ENCODE measurements at places on chromosomes 4 and X.

GRCh38 chr4:14241574-14241973, 614.0 kb upstream of the BOD1L1 start:
- no peak for DNase-seq

DNA sequence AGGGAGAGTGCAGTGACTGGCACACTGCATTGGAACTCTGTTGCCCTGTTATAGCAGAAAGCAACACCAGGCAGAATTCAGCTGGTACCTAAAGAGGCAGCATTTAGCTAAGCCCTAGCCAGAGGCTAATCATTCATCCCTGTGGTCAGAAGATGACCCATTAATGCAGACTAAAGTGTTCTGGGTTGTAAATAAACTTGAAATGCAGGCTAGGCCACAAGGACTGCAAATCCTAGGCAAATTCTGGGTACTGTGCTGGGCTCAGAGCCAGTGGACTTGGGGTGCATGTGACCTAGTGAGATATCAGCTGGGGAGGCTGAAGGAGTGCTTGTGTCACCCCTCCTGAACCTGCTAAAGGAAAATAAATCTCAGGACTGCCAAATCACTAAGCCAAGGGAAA, 91.2 kb downstream of the LPAR4 start:
- DNase-seq: no peak

DNA sequence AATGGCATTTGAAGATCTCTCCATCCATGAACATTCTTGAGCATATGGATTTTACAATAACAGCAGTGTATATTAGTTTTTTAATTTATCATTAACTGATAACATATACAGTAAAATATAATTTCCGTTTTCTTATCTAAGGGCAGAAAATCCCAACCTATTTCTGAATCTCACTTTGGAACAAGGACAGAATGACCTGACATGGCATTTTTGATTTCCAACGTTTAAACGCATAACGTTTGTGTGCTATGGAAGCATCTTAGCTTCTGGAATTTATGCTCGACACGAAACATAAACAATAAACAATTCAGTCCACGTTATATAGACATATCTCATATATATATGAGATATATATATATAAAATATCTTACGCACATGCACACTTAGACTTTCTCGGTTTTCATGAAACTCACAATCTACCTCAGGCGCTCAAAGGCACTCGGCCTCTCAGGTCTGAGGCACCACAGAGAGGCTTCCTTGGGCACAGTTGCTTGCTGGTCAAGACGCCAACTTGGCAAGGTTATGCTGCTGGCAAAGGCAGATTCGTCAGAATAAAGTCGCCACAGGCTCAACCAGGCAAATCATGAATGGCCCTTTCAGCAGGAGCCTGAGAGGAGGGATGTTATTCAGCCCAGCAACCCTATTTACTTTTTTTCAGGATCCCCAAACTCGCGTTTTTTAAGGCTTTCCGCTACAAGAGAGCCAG, 1.0 kb upstream of the UGT8 start:
- DNase-seq: no peak

- no peak for DNase-seq
Observed at GRCh38 chr4:16931339-16932305, 33.2 kb upstream of the LDB2 start.

DNA sequence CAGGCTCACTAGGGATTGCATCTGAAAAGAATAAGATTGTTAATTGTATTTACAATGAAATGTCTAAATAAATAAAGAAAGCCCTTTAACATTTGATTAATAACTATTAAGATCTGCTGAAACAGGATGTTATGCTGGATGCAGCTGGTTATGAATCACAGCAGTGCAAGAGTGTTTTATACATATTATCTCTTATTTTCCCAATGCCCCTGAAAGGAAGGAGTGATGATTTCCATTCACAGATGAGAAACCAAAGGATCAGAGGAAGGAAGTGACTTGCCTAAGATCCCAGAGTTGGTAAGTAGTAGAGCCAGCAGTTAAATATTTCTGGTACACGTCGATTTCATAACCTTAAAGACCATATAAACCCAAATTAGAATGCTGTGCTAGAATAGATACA, 76.3 kb upstream of the ARHGAP36 start:
- no peak for DNase-seq

DNA sequence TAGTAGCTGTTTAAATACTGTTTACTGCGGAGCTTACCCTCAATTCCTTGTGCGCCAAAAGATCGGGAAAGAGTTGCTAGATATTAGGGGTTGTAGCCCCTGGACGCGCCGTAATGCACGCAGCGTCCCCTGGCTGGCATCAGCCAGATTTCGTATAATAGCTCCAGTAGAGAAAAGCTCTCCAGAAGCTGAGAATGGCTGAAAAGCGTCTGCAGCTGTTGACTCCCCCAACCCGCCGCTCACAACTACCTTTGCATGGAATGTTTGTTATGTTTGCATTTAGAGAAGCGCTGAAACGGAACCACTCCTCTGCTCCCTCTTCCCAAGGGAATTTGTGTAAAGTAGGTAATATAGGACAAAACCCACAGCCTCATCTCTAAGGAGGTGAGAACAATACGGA, 3.7 kb downstream of the DOCK11 start:
- DNase-seq: no peak

- DNase-seq: no peak
Observed at GRCh38 chrX:115023139-115023538, 5.7 kb upstream of the IL13RA2 start.

DNA sequence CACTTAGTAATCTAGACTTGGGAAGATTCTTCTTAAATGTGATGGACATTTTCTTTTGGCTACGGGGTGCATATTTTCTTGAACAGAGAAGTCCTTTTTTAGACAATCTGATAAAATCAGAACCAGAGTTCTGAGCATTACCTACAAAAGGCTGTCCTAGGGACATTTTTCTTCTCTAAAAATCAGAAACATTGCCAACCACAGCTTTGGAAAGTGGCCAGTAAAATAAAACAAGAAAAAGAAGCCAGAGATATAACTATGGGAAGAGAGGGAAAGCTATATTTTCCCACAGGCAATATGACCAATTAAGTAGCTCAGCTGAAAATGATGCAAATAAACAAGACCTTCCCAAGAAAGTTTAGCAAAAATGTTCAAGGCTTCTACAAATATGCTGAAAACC, 55.9 kb downstream of the MXRA5 start:
- no peak for DNase-seq

- no peak for DNase-seq
Observed at GRCh38 chr4:21890231-21890630, 58.3 kb downstream of the KCNIP4 start.

DNA sequence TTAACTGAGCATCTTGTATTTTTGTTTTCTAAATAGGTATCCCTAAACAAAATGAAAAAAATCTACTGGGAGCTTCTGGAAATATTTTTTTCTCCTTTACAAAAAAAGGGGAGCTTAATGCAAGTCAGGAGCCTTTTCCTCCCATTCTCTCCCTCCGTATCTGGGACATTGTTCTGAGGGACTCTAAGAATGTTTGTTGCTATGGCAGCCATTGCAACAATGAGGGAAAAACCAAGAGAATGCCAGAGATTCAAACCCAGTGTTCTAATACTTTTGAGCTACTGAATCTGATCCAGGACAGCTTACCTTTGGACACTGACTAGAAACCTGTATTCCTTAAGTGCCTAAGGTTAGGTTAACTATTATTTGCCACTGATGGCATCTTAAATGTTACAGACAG, 485.7 kb upstream of the HS3ST1 start:
- DNase-seq: no peak

GRCh38 chr4:185110375-185110823, 32.7 kb upstream of the SLC25A4 start:
- DNase-seq: no peak
